NCI-H1694 treated with DMSO at 0.1 percent for 48 hours (cell line): ENCODE measurements at places on chromosomes 1 and 21.

- DNase-seq, result no peak
Measured at GRCh38 chr1:37478451-37478881, 4.1 kb downstream of the ZC3H12A start.

- no peak for DNase-seq
Measured at GRCh38 chr1:45026446-45026845, 14.4 kb downstream of the UROD start.

GRCh38 chr1:165695031-165695430, 3.3 kb downstream of the ALDH9A1 start:
- no peak for DNase-seq

- DNase-seq, result no peak
Measured at GRCh38 chr1:67041841-67042503, 12.0 kb downstream of the SLC35D1 start.

GRCh38 chr1:155134322-155134721, 1.3 kb upstream of the SLC50A1 start:
- DNase-seq, result no peak
